Activated CD8-positive, alpha-beta T cell treated with anti-CD3 and anti-CD28 coated beads, Interleukin-2, amount 10 ng/mL, durations not matched to agents 7 days and 5 days (primary cell): ENCODE measurements at places on chromosomes 5 and 9.

- H3K36me3 ChIP-seq, result no peaks in the 10 kb centered on the region
- DNase-seq, result no peak
- H3K27me3 ChIP-seq, result no peaks in the 10 kb centered on the region
- no peak overlapping the region for H3K4me3 ChIP-seq
Observed at GRCh38 chr9:134220311-134220710, 55.9 kb upstream of the RNU6ATAC start.

- DNase-seq, result no peak
- no peaks in the 10 kb centered on the region for H3K36me3 ChIP-seq
- H3K4me1 ChIP-seq, result no peaks in the 10 kb centered on the region
- no peak overlapping the region for H3K4me3 ChIP-seq
- no peaks in the 10 kb centered on the region for H3K27me3 ChIP-seq
Observed at GRCh38 chr5:147474140-147474539, 35.7 kb downstream of the DPYSL3 start.

DNA sequence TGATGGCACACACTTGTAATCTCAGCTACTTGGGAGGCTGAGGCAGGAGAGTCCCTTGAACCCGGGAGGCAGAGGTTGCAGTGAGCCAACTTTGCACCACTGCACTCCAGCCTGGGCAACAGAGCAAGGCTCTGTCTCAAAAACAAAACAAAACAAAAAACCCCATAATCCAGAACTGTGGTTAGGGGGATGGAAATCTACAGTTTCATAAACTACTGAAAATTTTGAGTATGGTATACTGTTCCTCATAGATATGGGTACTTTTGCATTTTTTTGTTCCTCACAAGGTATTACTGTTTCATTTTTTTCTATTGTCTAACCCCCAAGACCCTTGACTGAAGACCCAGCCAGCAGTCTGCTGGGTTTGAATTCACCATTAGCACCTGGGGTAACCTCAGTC, 52.2 kb upstream of the MAP3K1 start:
- no peaks in the 10 kb centered on the region for H3K36me3 ChIP-seq
- H3K27me3 ChIP-seq, result peaks cover 7% of the 10 kb centered on the region
- H3K27ac ChIP-seq, result no peak overlapping the region
- H3K4me3 ChIP-seq, result no peak overlapping the region

- H3K4me1 ChIP-seq, result peaks cover 3% of the 10 kb centered on the region
- H3K36me3 ChIP-seq, result no peaks in the 10 kb centered on the region
- H3K27me3 ChIP-seq, result peaks cover 39% of the 10 kb centered on the region
- no peak for DNase-seq
- no peak overlapping the region for H3K27ac ChIP-seq
- H3K4me3 ChIP-seq, result no peak overlapping the region
Observed at GRCh38 chr9:100474924-100475276, 2.0 kb downstream of the TMEFF1 start.

DNA sequence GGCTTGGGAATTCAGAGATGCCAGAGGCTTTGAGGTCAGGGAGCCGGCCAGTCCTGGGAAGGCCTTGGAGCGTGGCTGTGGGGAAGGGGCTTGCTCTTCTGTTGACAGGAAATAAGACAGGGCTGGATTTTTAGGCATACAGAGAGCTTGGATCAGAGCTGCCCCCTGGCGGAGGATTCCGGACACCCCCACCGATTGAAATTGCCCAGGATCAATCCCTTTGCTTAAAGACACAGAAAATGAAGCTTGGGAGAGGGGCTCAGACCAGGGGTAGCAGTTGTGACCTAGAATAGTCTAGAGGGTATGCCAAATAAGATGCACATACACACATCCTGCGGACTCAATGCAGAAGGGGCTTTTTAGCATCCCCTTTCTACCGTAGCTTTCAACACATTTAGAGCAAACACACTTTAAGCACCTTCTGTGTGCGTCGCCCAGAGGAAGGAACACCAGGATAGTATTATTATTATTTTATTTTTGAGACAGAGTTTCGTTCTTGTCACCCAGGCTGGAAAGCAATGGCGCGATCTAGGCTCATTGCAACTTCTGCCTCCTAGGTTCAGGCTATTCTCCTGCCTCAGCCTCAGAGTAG, 1.7 kb upstream of the NTMT1 start:
- peak; percentile 82 for DNase-seq
- H3K36me3 ChIP-seq, result peaks cover 15% of the 10 kb centered on the region
- H3K27me3 ChIP-seq, result peaks cover 14% of the 10 kb centered on the region
- H3K4me3 ChIP-seq, result peak overlapping the region; percentile 40
- H3K4me1 ChIP-seq, result peaks cover 45% of the 10 kb centered on the region

- H3K4me3 ChIP-seq, result no peak overlapping the region
- no peaks in the 10 kb centered on the region for H3K4me1 ChIP-seq
- H3K27ac ChIP-seq, result no peak overlapping the region
- DNase-seq, result no peak
Observed at GRCh38 chr5:136819526-136820302, 454.4 kb upstream of the TRPC7 start.

DNA sequence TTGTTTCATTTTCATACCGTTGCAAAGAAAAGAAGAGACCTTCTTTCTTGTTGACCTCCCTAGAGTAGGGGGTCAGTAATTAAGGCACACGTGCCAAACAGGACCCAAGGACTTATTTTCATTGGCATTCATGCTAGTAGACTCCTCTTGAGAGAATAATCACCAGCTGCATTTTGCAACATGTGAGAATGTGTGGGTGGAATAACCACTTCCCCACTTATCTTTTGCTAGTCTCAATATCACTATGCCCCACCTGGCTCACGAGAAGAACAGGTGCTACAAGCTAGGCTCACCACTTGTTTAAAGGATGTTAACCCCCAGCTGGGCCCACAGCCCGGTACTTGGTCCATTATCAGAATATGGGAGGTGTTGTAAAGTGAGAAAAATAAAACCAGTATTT, 460.7 kb upstream of the MEF2C start:
- H3K27me3 ChIP-seq, result no peaks in the 10 kb centered on the region
- H3K4me1 ChIP-seq, result peaks cover 1% of the 10 kb centered on the region
- no peaks in the 10 kb centered on the region for H3K36me3 ChIP-seq

GRCh38 chr5:122751293-122751782, 23.5 kb upstream of the SNX2 start:
- DNase-seq, result no peak
- H3K36me3 ChIP-seq, result no peaks in the 10 kb centered on the region
- H3K27me3 ChIP-seq, result peaks cover 3% of the 10 kb centered on the region

- no peak for DNase-seq
- H3K36me3 ChIP-seq, result no peaks in the 10 kb centered on the region
- no peak overlapping the region for H3K4me3 ChIP-seq
- no peaks in the 10 kb centered on the region for H3K27me3 ChIP-seq
- no peaks in the 10 kb centered on the region for H3K4me1 ChIP-seq
Observed at GRCh38 chr5:180377556-180378197, 24.5 kb upstream of the GFPT2 start.

- no peaks in the 10 kb centered on the region for H3K4me1 ChIP-seq
- H3K36me3 ChIP-seq, result no peaks in the 10 kb centered on the region
- H3K27me3 ChIP-seq, result peaks cover 4% of the 10 kb centered on the region
- no peak overlapping the region for H3K27ac ChIP-seq
- no peak overlapping the region for H3K4me3 ChIP-seq
- DNase-seq, result no peak
Observed at GRCh38 chr5:35285435-35285834, 55.1 kb upstream of the PRLR start.

- H3K27ac ChIP-seq, result no peak overlapping the region
- H3K27me3 ChIP-seq, result peaks cover 13% of the 10 kb centered on the region
- no peak for DNase-seq
- peaks cover 4% of the 10 kb centered on the region for H3K4me1 ChIP-seq
- no peaks in the 10 kb centered on the region for H3K36me3 ChIP-seq
Observed at GRCh38 chr5:34519489-34520220, 136.5 kb upstream of the RAI14 start.
